ENCODE measurements at places on chromosomes 7 and 10.

DNA sequence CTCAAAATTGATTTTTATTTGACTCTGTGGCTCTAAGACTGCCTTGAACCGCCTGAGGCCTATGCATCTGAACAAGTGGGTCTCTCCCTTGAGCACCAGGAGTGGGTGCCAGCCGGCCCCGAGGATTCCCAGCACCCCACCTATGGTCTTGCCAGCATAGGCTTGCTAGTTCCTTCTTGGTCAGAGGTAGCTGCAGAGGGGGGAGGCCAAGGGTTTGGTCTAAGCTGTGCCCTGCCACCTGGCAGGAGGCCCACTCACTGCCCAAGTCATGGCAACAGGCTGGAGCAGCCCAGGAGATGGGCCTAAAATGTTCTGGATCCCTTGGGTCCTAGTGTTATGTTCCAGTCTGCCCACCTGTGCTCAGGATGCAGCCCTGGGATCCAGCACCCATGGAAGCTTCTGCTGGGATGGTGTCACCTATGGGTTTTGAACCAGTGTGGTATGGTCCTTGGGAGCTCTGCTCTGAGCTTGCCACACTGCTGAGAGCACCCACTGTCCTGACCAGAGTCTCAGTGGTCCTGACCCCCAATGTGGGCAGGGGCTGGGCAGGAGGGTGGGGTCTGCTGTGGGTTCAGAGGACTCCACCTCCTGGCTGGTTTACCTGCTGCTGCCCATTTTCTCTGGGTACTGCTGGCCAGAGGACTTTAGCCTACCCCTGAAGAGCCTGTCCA lies 12.6 kb downstream of the YKT6 start:
- DNase-seq, result no peak

DNA sequence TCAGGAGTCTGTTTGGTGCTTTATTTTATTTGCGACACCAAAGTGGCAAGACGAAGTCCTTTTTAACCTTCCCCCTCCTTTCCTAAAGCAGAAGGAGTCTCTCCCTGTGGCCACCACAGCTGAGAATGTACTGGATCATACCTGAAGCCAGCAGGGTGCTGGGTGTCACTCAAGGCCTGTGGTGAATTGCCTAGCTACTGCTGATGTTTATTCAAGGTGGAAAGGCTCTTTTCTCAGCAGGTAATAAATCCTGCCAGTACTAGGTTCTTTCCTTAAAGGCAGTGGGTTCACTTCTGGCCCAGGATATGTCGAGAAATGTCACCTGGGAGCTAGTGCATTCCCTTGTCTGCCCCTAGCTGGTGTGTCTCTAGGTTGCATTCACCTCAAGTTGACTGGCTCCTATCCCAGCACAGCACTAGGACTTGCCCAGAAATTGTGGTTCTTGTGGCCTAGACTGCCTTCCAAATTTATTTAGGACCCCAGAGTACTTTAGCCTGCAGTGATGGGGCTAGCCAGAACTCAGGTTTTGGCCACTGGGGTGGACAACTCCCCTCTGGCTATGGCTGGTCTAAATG lies 60.8 kb upstream of the FAM3C start:
- DNase-seq, result no peak

GRCh38 chr7:46680147-46680546 lies 759.1 kb upstream of the IGFBP3 start:
- no peak for DNase-seq

GRCh38 chr7:81004098-81004497 lies 85.2 kb upstream of the SEMA3C start:
- no peak for DNase-seq

- DNase-seq, result no peak
Observed at GRCh38 chr7:445020-445419, 74.6 kb downstream of the PDGFA start.

DNA sequence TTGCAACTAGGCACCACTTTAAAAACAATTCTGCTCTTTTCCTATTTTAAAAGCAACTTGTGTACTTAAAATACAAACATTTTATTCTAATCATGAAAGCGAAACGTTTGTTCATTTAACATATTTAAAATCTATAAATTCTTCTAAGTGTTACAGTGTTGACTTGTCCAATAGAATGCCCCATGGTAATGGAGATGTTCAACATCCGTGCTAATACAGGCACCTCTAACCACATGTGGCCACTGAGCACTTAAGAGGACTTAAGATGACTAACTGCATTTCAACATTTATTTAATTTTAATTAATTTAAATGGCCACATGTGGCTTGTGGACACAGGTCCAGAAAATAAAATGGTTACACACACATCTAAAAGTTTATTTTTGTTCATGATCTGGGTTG lies 115.1 kb downstream of the TPK1 start:
- DNase-seq, result no peak

GRCh38 chr7:53491051-53491450 lies 455.6 kb downstream of the POM121L12 start:
- DNase-seq, result no peak

DNA sequence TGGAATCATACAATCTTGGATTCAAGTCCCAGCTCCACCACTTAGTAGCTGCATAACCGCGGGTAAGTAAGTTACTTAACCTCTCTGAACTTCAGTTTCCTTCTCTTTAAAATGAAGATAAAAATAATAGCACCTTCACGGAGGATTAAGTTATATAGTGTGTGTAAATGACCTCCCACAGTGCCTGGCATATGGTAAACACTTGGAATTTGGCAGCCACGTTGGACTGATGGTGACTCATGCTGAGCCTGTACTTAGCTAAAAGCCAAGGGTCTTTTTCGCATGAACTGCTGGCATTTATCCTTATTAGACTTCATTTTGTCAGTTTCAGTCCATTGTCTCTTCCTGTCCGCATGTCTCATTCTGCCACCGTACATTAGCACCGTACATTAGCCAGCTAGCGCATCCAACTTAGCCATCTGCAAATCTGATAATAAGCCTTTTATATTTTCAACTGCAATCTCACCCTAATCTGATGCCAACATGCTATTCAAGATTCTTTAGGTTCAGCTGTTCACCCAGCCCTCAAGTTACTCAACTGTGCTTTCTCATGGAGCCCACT lies 11.2 kb downstream of the SLC13A4 start:
- DNase-seq, result no peak

DNA sequence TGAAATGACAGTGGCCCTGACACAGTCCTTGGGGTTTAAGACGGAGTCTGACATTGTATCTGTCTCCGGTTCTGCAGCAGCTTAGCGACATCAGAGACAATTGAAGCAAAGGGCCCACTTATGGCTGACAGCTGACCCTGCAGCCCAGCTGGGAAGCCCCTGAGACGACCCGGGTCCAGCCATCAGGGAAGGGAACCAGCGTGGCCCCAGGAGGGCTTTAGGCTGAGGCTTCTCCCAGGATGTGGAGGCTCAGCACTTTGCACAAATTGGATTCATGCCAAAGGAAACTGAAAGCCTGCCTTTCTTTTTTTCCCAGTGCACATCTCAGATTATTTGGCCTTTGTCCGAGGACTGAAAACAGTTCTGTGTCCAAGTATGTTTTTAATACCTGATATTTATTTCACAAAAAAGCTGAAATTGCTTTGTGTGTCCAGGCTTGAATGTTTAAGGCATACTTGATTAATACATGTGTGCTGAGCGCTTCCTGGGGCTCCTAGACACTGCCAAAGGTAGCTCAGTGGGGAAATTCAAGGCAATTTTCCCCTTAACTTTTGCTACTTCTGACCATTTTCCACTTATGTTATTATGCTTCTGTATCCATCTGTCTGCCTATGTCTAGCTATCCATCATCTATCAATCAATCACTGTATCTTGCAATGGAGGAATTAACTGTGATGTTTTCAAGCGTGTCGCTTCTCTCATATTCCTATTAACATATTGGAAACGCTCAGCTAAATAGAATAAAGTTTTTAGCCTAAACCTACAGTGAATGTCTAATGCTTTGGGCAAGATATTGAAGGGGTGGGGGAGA lies 34.8 kb downstream of the KLF6 start:
- DNase-seq, result no peak

DNA sequence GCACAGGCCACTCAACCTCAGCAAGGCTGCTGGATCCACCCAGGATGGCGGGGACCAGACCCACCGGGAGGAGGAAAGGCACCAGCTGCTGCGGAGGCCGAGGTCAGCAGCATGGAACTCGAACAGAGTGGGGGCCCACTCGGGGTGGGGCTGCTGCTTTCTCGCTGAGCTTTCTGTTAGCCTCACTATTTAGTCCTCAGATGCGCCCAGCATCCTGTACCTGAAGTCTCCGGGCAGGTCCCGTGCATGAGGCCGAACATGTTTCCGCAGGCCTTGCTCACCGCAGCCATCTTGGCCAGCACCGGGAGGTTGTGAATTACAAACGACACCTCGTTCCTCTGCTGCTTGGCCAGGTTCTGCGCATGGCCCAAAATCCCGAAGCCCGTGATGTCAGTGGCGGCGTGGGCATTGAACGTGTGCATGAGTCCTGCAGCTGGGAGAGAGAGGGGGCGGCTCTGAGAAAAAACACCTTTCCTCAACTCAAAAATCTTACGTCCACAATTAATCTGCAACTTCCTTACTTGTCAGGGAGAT lies 22.8 kb upstream of the PHYH start:
- DNase-seq, result no peak

All from CMK (cell line).